SJSA1 (cell line): ENCODE measurements at places on chromosomes 12 and 14. TPM values are rescaled to one million over a fixed set of nuclear protein-coding genes. Genes with fewer than 3 reads are reported as not detected.

GRCh38 chr12:109927622-109928021 lies 27.5 kb downstream of the TCHP start:
- peaks cover 40% of the 10 kb centered on the region for H3K36me3 ChIP-seq
- H3K4me1 ChIP-seq: peaks cover 43% of the 10 kb centered on the region
- no peak overlapping the region for H3K4me3 ChIP-seq
- peak; percentile 64 for DNase-seq
- H3K27ac ChIP-seq: no peak overlapping the region; the same call in 1 of the 2 replicates

GRCh38 chr12:94754653-94755052 lies 104.3 kb upstream of the TMCC3 start:
- no peaks in the 10 kb centered on the region for H3K36me3 ChIP-seq
- no peak overlapping the region for H3K4me3 ChIP-seq
- H3K4me1 ChIP-seq: no peaks in the 10 kb centered on the region
- peaks cover 4% of the 10 kb centered on the region; the same call in 1 of the 2 replicates for H3K27me3 ChIP-seq

- H3K36me3 ChIP-seq: peaks cover 38% of the 10 kb centered on the region
- H3K4me3 ChIP-seq: no peak overlapping the region
- peak overlapping the region; percentile 77 for H3K27ac ChIP-seq
Measured at GRCh38 chr12:111410431-111411184, 4.9 kb downstream of the SH2B3 start.

- DNase-seq: no peak
- 0 out of 2 replicates have a peak, but pooled peaks cover 4% of the 10 kb centered on the region for H3K36me3 ChIP-seq
- peaks cover 3% of the 10 kb centered on the region; the same call in 1 of the 2 replicates for H3K4me1 ChIP-seq
Measured at GRCh38 chr12:49432616-49433015, 65.4 kb downstream of the SPATS2 start.

- no peaks in the 10 kb centered on the region for H3K27me3 ChIP-seq
- peaks cover 31% of the 10 kb centered on the region for H3K4me1 ChIP-seq
- no peaks in the 10 kb centered on the region for H3K36me3 ChIP-seq
- no peak for DNase-seq
- no peak overlapping the region for H3K4me3 ChIP-seq
- H3K27ac ChIP-seq: no peak overlapping the region
Measured at GRCh38 chr12:104223712-104224111, 8.1 kb downstream of the TXNRD1 start.

DNA sequence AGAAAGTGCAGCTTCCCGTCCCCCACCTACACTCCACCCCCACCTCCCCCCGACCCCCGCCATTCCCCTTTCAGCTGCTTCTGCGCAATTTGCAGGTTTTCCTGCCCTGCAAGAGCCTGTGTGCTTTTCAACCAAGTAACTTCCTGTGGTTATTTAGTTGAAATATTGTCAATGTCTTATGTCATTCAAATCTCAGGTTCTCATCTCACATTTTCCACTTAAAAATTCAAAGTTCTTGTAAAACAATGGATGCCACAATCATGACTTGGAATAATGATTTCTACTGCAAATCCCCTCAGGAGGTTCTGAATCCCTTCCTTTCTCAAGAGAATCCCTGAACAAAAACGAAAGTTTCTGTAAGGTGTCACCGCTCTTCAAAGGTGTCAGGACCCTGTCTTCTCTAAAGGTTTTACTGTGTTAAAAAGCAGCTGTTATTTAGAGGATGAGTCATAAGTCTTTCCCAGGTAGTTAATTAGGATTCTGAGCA lies 31.6 kb downstream of the WBP11 start:
- H3K4me3 ChIP-seq: no peak overlapping the region
- H3K27ac ChIP-seq: peak overlapping the region; percentile 24; the same call in 1 of the 2 replicates
- no peak for DNase-seq
- no peaks in the 10 kb centered on the region for H3K27me3 ChIP-seq
- peaks cover 19% of the 10 kb centered on the region for H3K4me1 ChIP-seq

DNA sequence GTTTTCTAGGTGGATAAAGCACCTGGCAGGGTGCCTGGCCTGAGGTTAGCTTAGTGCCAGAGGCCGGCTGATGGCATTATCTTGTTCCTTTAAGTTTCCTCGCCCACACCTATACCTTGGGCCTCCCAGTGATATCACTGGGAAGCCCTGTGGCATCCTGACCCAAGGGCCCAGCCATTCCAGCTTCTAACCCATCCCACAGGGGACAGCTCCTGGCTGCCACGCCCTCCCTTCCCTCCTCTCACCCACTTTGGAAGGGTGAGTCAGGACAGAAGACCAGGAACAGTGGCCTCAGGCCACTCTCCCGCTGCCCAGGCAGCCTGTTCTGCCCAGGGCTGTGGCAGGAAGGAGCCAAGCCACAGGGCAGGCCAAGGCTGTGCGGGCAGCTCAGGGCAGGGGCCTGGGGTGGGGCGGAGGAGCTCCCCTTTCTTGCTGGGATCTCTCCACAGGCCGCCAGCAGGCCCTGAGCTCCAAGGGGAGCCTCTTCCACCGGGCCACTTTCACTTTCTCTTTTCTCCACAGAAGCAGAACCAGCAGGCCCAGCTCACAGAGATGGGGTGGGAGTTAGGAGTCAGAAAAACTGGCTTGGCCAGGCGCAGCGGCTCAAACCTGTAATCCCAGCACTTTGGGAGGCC lies 75.1 kb downstream of the IRF2BPL start:
- H3K36me3 ChIP-seq: no peaks in the 10 kb centered on the region
- peak; percentile 87 for DNase-seq
- H3K4me1 ChIP-seq: peaks cover 76% of the 10 kb centered on the region
- H3K27ac ChIP-seq: peak overlapping the region; percentile 87

DNA sequence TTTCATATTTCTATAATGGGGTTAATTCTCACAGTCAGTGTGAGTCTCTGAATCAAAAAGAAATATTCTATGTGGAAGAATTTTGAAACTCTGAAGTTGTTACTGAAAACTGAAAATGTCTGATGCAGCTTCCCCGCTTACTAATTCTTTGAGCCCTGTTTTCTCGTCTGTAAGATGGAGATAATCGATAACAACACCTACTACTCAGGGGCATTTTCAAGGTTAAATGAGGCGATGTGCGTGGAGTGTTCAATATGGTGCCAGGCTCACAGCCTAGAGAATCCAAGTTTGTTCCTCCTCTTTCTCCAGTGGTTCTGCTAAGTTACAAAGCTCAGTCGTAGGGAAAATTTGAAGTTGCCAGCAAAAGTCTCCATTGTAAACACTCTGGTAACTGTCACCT lies 391.4 kb downstream of the FUT8 start:
- no peak overlapping the region for H3K27ac ChIP-seq
- H3K4me3 ChIP-seq: no peak overlapping the region
- H3K36me3 ChIP-seq: no peaks in the 10 kb centered on the region
- no peaks in the 10 kb centered on the region for H3K27me3 ChIP-seq

GRCh38 chr14:43161477-43161876 lies 1345.6 kb downstream of the FSCB start:
- no peaks in the 10 kb centered on the region for H3K4me1 ChIP-seq
- DNase-seq: no peak
- no peak overlapping the region for H3K27ac ChIP-seq
- no peaks in the 10 kb centered on the region for H3K36me3 ChIP-seq
- H3K27me3 ChIP-seq: no peaks in the 10 kb centered on the region

DNA sequence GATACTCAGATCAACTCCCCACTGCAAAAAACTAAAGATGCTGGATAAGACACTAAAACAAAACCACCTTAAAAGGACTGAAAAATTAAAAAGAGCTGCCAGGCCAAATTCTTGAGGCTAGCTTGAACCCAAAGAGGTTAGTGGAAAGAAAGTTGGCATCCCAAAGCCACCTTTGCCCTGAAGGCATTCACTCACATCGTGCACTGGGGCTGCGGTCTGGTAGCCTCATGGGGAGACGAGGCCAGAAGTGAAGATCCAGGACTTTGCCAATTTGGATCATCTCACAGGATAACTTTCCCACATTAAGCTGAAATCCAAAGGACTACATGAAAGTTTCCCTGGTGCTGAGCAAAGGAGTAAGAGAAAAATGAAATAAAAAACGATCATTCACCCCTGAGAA lies 63.9 kb downstream of the EFCAB11 start:
- H3K36me3 ChIP-seq: no peaks in the 10 kb centered on the region
- H3K27ac ChIP-seq: no peak overlapping the region
- 0 out of 2 replicates have a peak, but pooled peaks cover 3% of the 10 kb centered on the region for H3K4me1 ChIP-seq

DNA sequence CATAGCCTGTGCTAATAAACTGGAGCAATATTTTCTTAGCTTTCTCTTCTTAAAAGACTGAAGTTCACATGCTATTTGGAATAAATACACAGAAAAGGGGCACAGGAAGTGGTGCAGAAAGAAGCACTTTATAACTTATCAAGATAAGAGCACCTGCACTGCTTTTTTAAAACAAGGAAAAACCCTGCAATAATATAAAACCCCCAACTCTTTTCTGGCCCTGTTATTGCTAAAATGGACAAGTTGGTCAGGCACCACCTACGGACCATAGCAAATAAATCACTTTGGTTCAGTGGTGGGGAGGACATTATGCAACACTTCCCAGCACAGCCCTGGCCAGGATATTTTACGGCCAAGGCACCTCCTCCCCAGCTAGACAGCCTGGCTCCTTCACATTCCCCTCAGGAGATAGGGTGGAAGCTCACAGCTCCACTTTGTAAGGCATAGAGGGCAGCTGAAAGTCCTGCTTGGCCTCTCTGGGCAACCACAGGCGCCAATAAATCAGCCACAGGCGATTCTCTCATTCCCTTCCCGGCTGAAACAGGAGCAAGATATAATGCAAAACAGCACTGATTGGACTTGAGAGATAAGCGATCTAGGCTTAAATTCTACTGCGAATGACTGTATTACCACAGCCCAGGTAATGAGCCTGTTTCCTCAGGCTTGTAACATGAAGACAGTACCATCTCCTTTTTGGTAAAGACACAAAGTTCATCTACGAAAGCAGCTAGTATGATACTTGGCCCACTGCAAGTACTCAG lies 2.0 kb downstream of the ZBTB25 start:
- H3K4me3 ChIP-seq: no peak overlapping the region; the same call in 1 of the 2 replicates
- peaks cover 21% of the 10 kb centered on the region for H3K36me3 ChIP-seq
- H3K27me3 ChIP-seq: no peaks in the 10 kb centered on the region

GRCh38 chr14:71604231-71604630 lies 328.0 kb upstream of the RGS6 start:
- H3K27ac ChIP-seq: no peak overlapping the region
- no peaks in the 10 kb centered on the region for H3K4me1 ChIP-seq
- H3K36me3 ChIP-seq: no peaks in the 10 kb centered on the region; the same call in 1 of the 2 replicates

- no peaks in the 10 kb centered on the region for H3K36me3 ChIP-seq
- H3K4me3 ChIP-seq: no peak overlapping the region
- DNase-seq: peak; percentile 50
- H3K4me1 ChIP-seq: peaks cover 37% of the 10 kb centered on the region
Measured at GRCh38 chr12:93624595-93625294, 52.3 kb downstream of the SOCS2 start.

DNA sequence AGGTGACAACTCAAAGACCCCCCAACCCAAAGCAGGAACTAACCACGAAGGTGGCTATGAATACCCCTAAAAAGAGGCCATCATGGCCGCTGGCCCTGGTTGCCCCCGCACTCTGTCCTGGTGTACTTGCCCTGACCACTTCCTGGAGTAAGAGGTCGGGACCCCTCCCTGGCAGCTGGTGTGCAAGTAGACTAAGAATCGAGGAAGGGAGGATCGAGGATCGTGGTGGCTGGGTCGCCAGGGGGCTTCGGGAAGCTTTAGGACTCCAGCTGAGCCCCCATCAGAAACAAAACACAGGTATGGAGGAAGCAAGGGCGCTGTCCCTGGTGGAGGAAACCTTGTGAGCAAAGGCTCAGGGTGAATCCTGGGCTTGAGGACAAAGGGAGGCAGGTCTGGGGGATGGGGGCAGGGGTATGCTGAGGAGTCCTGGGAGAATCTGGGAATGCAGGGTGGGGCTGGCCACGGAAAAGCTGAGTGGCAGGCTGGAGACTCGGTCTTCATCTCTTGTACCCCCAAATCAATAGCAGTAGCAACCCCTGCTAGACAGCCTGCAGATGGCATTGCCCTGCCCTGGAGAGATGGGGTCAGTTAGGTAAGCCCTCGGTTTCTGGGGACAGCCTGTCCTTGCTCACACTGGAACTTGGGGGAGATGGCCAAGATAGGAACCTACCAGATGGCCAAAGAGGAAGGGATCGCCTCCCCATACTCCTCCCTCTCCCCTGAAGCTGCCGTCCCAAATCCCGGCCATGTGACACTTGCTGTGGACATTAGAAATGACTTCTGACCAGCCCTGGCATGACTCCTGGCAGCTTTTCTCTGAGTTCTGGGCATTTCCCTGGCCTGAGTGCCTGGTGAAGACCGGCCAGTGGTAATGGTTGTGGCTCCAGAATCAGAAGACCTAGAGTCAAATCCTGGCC lies 45.3 kb upstream of the ESRRB start:
- DNase-seq: no peak
- no peak overlapping the region for H3K4me3 ChIP-seq
- no peak overlapping the region for H3K27ac ChIP-seq
- peaks cover 13% of the 10 kb centered on the region for H3K27me3 ChIP-seq
- H3K36me3 ChIP-seq: no peaks in the 10 kb centered on the region

GRCh38 chr12:68743356-68743755 lies 2.6 kb upstream of the SLC35E3 start:
- H3K36me3 ChIP-seq: 0 out of 2 replicates have a peak, but pooled peaks cover 18% of the 10 kb centered on the region
- DNase-seq: no peak
- no peak overlapping the region for H3K4me3 ChIP-seq
- H3K27me3 ChIP-seq: no peaks in the 10 kb centered on the region
- no peak overlapping the region for H3K27ac ChIP-seq
- H3K4me1 ChIP-seq: no peaks in the 10 kb centered on the region

GRCh38 chr12:96701856-96702255 lies 205.2 kb upstream of the NEDD1 start:
- H3K27me3 ChIP-seq: no peaks in the 10 kb centered on the region
- no peak overlapping the region for H3K27ac ChIP-seq
- DNase-seq: no peak

DNA sequence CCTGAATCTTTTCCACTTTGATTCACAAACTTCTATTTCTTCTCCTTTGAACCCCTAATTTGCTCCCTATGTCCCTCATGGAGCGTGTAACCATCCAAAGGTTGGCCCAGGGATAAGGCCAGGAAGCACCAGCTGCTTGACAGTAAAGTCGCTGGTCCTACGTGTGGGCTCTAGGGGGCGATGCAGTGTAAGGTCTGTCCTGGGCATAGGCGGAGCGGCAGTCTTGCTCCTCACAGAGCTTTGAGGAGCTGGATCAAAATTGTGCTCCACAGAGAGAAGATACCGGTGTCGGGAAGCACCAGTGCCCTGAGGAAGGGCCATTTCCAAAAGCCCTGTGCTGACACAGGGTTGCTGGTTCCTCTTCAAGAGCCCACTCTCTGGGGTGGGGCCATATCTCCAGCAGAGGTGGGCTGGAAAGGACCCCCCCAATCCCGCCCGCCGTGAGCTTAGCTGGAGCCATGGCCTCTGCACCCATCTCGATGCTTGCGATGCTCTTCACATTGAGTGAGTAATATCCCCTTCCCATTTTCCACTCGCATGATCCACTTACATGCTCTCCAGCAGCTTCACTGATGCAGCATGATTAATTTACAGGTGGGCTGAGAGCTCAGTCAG lies 49.9 kb upstream of the OR4E1 start:
- no peak for DNase-seq
- no peaks in the 10 kb centered on the region for H3K4me1 ChIP-seq
- no peak overlapping the region for H3K27ac ChIP-seq
- no peaks in the 10 kb centered on the region for H3K36me3 ChIP-seq
- no peak overlapping the region for H3K4me3 ChIP-seq

GRCh38 chr12:99984271-99985128 lies at the start of gene ANKS1B:
TSS of gene ANKS1B (minus strand) at chr12:99984936. CDS start at chr12:99984237, 699 bp downstream.
- peaks cover 53% of the 10 kb centered on the region for H3K27me3 ChIP-seq
- H3K4me3 ChIP-seq: peak within 1 kb of the TSS; percentile 35
- H3K36me3 ChIP-seq: no peaks in the 10 kb centered on the region
- no peak within 1 kb of the TSS for H3K27ac ChIP-seq
- peaks cover 5% of the 10 kb centered on the region for H3K4me1 ChIP-seq
- DNase-seq: no peak

GLIPR1L2 gene
- 0.13 TPM in 1 of 2 replicates, not detected in the other for total RNA-seq

DNAJC22 gene
- total RNA-seq: 6.3 and 9.6 TPM in 2 replicates

COCH gene
- 0.34 and 0.63 TPM in 2 replicates for total RNA-seq

RNASE7 gene
- total RNA-seq: not detected in 2 replicates

LTBP2 gene
- 1.3 and 2.2 TPM in 2 replicates for total RNA-seq

KLRB1 gene
- total RNA-seq: not detected in 2 replicates

OR4N5 gene
- total RNA-seq: not detected in 2 replicates
